ENCODE measurements at places on chromosomes 2 and 18.

DNA sequence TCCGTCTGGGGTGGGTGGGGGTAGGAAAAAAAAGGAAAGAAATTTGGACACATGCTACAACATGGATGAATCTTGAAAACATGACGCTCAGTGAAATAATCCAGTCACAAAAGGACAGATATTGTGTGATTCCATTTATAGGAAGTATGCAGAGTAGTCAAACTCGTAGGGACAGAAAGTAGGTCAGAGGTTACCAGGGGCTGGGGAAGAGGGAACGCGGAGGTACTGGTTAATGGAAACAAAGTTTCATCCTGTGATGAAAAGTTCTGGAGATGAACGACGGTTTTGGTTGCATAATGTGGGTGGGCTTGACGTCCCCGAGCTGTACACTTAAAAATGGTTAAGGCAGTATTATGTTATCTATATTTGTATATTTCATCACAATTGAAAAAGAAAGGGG is 4.5 kb upstream of the SFTPB start:
- DNase-seq, result no peak

GRCh38 chr2:219497495-219498279 is 1.0 kb upstream of the GMPPA start:
- no peak for DNase-seq

GRCh38 chr2:170237572-170238120 is 59.7 kb downstream of the MYO3B start:
- DNase-seq, result no peak

DNA sequence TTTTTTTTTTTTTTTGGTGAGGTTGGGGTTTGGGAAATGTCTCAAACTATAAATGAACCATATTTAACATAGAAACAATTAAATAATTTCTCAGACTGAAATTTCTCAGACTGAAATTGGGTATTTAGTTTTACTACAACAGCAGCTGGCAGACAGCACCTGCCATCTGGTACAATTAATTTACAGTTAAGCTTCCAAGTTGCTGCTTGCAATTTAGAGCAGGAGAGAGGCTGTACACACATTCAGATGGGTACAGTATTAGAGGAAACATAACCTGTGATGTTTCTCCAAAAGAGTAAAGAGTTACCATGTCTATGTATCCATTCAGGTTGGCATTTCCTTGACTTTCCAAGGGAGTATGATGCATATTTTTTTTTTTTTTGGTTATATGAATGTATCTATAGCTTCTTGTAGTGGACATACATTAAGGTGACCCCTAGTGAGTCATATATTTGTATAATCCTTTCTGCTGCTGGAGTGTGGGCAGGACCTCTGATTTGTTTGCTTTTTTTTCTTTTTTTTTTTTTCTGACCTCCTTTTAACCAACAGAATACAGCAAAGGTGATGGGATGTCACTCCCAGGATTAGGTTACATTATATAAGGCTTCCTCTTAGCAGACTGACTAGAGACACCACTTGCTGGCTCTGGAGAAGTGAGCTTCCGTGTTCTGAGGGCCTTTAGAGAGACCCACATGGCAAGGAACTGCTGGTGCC is 201.7 kb downstream of the PTH2R start:
- peak; percentile 79 for DNase-seq

DNA sequence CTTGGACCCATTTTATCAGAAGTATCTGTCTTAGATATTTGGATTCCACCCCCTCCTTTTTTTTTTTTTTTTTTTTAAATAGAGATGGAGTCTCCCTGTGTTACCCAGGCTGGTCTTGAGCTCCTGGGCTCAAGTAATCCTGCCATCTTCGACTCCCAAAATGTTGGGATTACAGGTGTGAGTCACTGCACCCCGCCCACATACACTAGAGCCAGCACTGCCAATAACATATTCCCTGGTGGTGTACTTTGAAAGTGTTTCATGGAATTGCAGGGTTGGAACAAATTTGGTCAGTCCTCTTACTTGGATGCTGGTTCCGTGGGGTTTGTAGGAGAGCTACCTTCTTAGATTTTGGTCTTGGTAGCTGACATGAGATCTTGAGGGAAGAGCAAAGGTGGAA is 15.0 kb downstream of the PDCL3 start:
- no peak for DNase-seq

DNA sequence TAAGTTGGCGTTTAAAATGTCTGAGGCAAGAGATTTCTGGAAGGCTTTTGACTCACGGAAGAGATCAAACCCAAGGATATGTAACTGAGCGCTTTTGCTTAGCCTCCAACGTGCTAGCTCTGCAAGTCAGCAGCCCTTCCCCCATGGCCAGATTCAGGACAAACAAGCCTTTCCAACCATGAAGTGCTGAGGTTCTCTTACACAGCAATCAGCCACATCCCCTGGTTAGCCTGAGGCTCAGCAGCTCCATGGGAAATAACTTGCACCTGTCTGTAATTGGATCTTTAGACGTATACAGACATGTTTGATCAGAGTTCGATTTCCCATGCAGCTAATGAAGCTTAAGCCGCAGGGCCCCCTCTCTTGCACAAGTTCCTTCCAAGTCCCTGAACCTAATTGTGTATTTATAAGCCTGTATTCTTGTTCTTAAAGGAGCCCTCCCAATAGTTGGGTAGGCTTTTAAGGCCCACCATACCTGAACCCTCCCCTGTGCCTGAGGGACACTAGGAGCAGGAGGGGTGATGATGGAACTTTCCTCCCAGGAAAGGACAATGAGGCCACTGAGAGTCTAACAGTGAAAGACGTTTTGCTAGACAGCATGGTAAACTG is 2.1 kb upstream of the TMEM131 start:
- no peak for DNase-seq

GRCh38 chr2:60947056-60947455 is 65.7 kb downstream of the REL start:
- no peak for DNase-seq

GRCh38 chr2:198162276-198162675 is 357.9 kb downstream of the PLCL1 start:
- DNase-seq, result no peak

DNA sequence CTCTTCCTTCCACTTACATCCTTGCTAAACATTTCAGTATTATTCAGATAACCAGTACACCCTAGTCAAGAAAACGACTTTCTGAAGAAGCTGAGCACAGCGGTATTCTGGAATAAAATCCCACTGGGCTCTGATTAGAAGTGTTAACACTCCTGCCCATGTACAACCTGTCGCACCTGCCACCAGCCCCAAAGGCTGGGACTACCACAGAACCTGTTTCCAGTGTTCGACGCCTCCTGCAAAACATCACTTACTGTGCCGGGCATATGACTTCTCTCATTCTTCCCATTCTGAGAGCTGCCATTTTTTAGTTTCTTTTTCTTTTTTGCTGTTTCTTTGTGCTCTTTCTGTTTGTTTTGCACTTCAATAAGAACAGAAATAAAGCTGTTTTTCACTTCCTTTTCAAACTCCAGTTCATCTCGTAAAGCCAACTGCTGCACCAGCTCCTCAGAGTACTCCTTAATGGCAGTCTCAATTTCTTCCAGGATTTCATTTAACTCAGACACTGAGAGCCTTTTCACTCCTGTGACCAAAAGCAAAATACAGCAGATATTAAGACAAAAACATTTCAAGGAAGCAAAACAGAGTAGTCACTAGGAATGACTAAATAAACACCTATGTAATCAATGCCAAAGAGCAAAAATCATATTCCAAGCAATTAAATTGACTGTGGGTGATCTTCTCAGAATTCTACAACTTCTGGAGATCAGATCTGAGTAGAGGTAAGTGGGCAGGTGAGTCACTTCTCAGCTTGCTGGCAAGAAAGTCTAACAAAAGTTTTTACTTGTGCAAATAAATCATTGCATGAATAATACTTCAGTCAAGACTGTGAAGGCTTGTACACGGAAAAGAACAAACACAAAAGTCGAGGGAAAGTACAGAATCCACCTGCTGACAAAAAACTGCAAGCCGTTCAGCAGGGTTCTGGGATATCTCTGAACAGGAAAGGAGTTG is 19.3 kb downstream of the FEZ2 start:
- DNase-seq, result no peak

DNA sequence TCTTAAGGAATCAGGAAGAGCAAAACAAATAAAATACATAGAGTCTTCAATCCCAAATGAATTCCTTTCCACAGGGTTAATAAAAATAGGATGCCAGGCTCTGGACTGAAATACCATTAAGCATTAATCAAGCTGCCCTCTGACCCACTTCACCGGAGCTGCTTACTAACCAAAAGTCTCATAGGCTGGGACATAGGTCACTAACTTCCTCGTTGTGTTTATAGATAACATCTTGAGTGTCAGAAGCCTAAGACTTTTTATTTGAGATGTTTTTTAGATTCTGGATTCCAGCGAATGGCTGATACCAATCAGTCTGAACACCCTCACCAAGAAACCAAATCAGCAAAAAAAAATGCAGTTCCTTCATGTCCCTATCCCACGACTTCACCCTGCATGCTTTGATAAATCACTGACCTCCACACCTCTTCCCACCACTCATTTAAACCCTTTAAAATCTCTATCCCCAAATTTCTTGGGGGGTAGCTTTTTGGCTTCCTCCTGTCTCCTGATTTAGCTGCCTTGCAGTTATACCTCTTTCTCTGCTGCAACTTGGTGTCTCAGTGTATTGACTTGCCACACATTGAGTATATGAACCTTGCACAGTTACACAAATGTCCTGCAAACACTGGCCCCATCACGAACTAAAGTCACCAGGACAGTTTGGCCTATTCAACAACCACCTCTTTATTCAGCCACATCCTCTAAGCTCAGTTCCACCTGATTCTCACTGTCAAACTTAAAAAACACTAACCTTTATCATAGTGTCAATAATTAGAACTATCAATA is 399.3 kb downstream of the METTL4 start:
- no peak for DNase-seq

DNA sequence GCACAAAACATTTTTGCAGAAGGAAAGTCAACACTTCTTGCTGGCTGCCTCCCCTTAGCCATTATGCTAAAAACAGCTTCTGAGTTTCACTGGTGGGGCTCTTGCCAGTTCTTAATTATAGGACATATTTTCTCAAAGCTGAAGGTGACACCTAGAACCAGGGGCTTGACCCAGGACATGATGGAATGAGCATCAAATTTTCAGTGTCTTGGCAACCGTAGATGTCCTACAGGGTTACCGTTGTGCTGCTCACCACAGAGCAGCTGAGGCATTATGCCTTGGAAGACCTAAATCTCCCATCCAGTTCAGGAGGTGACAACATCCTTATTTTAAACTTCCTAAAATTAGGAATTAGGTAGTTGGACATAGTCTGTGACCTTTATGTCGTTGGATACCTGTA is 46.7 kb downstream of the TMEM185B start:
- no peak for DNase-seq

DNA sequence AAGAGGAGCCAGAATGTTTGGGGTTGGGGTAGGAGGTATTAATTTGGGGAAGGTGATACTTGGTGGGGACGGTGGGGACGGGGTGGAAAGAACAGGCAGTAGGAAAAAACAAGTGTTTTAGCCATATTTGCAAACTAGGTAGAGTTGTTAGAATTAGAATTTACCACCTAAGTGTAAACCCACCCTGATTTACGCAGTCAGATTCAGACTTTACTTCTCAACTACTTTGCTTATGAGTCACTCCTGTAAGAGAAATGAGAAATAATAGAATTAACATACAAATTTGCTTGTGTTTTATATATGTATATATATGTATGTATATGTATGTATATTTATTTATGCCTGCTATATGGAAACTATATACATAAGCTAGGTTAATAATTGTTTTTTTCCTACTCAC is 1168.2 kb upstream of the ZEB2 start:
- no peak for DNase-seq

- no peak for DNase-seq
Measured at GRCh38 chr2:101972621-101973434, 18.9 kb upstream of the IL1R2 start.

DNA sequence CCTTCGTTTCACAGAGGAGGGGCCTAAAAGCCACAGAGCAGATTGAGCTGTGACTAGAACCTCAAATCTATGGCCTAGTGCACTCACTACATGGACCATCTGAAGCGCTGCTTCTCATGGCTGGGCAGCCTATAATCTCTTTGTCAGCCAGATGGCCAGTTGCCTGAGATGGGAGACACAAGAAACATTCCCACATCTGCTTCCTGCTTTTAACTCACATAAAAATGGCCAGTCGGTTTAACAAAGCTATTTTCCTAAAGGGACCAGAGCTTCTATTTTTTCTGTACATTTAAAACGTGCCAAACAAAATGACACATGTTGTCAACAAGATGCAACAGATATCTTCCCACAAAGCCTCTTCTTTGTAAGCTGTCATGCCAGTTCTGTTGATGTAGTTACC is 173.8 kb downstream of the GFPT1 start:
- DNase-seq, result peak; percentile 27

DNA sequence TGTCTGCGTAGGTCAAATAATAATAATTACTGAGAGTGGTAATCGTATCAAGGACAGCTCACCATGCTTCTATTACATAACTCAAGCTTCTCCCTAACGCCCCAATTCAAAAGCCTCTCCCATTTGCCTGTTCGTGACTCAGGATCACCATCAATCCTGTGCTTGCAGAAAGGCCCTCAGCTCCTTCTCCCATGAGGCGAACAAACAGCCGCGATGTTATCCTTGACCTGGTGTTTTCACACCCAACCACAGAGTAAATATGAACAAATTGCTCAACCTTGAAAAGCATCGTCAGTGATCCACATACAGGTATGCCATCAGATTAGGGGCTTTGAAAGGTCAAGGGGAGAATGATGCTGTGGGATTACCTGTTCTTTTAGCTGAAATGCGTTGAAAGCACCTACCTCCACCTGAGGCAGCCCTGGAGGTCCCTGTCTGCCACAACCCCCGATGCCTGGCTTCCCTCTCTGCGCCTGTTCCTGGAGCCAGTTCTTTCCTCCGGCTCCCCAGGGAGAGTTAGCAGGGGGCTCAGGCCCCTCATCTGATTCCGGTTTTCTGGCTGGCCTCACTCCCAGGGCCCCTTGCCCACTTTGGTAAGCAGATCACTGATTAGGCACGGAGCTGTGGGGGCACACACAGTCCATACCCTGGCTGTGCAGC is 39.1 kb upstream of the ODC1 start:
- DNase-seq, result no peak

DNA sequence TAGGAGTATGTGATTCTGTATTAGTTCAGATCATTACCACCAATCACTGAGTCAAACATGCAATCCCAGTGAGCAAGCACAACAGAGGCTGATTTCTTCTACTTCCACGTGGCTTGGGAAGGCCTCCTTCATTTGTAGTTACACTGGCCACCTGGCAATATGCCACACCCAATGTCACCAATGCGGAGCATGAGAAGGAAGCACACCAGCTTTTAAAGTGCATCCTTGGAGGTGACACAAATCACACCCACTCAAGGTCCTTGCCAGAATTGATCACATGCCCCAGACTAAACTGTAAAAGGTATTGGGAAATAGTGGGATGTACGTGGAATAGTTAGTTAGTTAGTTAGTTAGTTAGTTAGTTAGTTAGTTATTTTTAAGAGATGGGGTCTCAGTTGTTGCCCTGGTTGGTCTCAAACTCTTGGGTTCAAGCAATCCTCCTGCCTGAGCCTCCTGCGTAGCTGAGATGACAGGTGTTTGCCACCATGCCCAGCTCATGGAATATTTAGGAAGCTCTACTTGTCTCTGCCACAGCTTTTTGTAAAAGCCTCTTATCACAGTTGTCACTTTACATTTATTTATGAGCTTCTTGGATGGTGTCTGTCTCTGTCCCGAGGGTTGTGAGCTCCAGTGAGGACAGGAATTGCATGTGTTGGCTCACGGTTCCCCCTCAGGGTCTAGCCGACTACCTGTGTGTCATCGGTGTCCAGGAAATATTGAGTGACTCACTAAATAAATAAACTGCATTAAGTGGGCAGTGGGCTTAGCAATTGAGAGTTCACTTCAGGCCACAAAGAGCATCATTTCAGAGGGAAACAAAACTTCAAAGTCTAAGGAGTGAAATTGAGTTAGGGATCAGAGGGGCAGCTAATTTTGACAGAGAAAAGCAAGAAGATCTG is 28.1 kb upstream of the CAB39 start:
- DNase-seq, result no peak
